ENCODE measurements at places on chromosomes 5 and 9. TPM values are rescaled to one million over a fixed set of nuclear protein-coding genes. Genes with fewer than 3 reads are reported as not detected.

AGXT2 gene
- not detected for total RNA-seq

TGFBI gene
- 19.0 TPM for total RNA-seq

RALGPS1 gene
- 1.5 TPM for total RNA-seq

EPB41L4B gene
- 0.22 TPM for total RNA-seq

NR5A1 gene
- total RNA-seq = not detected

TIFAB gene
- not detected for total RNA-seq

PCDHGB1 gene
- 1.6 TPM for total RNA-seq

NEUROG1 gene
- not detected for total RNA-seq

GNAQ gene
- total RNA-seq = 42.2 TPM

PCDHB5 gene
- total RNA-seq = 0.43 TPM

KIF20A gene
- 8.3 TPM for total RNA-seq

C1QTNF3 gene
- total RNA-seq = 1.4 TPM

CER1 gene
- total RNA-seq = not detected

SPINK6 gene
- not detected for total RNA-seq

VCAN gene
- 0.69 TPM for total RNA-seq

C5 gene
- 0.98 TPM for total RNA-seq

PAIP1 gene
- 79.9 TPM for total RNA-seq

GABRG2 gene
- not detected for total RNA-seq

PHF2 gene
- 17.0 TPM for total RNA-seq

EMB gene
- 0.11 TPM for total RNA-seq

SPOUT1 gene
- 15.2 TPM for total RNA-seq

DYNC2I2 gene
- total RNA-seq = 30.9 TPM

ALDH1A1 gene
- total RNA-seq = 899 TPM

LURAP1L gene
- 0.69 TPM for total RNA-seq

CCDC183 gene
- total RNA-seq = 0.52 TPM

Data from dermis lymphatic vessel endothelial cell (primary cell).